ENCODE measurements at places on chromosomes 1 and 21.

DNA sequence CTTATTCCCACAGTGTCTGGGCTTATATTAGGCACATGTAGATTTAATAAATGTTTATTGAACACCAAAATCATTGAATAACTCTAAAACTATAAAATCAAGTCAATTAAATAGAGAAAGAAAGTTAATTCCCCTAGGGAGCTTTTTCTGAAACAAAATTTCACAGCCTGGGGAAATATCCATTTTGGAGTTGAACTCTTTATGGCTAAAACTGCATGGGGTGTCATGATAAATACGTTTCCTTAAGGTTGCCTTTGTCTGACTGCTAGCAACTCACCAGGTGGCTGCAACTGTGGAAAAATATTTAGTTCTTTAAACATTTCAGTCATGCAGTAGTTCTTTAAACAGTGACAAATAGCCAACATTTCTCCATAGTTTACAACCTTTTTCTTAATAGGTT, 496.1 kb downstream of the LRRIQ3 start:
- no peak for DNase-seq

DNA sequence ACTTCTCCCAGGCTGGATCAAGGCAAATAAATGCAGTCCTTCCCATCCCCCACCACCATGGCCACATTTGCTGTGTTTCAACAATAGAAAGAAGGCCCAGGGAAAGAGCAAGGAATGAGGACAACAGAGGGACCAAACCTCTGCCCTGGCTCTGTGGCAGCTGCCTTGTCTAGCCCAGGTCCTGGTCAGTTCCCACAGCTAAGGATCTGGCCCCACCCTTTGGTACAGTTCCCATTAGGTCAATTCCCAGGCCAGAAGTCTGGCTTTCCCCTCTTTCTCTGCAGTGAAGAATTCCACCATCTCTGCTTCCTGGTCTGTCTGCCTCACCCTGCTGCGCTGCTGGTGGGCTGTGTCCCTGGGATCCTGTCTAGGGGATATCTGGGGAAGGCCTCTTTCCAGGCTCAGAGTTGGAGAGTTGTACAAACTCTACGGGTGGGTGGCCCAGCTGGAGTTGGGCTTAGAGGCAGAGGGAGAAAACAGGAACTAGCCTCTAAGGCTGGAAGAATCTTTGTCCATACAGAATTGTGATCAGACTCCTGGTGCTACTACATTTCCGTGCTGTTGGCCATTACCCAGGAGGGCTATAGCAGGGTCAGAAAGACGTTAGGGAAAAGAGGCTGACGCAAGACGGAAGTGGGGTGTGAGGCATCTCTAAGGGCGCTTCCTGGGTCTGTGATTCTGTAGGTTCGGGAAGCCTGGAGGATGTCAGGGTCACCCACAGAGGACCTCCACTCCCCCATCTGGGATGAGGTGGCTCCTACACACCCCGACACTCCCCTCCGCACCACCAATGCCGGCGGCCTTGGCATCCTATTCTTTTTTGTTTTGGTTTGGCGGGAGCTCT, 953 bp upstream of the NDUFS2 start:
- DNase-seq = peak; percentile 74

DNA sequence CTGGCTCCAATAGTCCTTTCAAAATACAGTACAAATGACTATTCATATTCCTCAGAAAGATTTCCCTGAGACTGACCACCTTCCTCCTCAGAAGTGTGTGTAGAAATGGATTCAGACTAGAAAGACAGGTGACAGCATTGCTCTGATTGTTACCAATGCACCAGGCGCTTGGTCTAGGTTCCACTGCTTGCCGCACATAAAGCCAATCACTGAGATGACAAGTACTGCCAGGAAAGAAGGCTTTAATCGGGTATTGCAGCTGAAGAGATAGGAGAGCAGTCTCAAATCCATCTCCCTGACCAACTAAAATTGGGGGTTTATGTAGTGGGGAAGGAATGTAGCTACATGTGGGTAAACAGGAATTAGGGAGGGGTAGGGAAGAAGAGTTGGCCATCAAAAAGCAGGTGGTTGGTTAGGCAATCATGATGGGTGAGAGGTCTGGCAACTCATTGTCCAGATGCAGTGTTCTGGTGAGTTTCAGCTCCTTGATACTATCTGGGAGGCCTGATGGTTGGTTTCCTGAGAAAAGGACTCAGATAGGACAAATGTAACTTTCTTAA, 98.0 kb downstream of the KCNH1 start:
- no peak for DNase-seq

DNA sequence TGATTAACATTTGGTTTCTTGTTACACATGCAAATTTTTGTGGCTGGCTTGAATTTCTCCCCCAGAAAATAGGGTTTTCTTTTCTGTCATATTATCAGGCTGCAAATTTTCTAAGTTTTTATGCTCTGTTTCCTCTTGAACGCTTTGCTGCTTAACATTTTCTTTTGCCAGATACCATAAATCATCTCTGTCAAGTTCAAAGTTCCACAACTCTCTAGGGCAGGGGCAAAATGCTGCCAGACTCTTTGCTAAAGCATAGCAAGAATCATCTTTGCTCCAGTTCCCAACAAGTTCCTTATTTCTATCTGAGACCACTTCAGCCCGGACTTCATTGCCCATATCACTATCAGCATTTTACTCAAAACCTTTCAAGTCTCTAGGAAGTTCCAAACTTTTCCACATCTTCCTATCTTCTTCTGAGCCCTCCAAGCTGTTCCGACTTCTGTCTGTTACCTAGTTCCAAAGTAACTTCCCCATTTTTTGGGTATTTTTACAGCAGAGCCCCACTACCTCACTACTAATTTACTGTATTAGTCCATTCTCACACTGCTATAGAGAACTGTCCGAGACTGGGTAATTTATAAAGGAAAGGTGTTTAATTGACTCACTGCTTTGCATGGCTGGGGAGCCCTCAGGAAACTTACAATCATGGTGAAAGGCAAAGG, 486.9 kb upstream of the NCAM2 start:
- DNase-seq = no peak

DNA sequence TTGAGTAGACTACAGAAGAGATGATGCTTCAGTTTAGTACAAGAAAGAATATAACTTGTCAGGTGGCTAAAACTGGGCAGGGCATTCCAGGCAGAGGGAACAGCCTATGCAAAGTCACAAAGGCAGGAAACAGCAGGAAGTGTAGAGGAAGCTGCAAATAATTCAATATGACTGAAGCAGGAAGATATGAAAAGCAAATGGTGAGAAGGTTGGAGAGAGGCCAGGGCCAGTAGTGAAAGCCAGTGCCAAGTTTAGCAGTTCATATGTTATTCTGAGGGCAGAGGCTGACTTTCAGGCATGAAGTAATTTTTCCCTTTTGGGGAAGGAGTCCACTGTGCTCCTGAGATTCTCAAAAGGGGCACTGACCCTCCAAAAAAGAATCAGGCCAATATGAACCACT, 8.0 kb upstream of the YBX1 start:
- no peak for DNase-seq

GRCh38 chr1:97254731-97255463, 533.3 kb downstream of the PTBP2 start:
- DNase-seq = no peak

DNA sequence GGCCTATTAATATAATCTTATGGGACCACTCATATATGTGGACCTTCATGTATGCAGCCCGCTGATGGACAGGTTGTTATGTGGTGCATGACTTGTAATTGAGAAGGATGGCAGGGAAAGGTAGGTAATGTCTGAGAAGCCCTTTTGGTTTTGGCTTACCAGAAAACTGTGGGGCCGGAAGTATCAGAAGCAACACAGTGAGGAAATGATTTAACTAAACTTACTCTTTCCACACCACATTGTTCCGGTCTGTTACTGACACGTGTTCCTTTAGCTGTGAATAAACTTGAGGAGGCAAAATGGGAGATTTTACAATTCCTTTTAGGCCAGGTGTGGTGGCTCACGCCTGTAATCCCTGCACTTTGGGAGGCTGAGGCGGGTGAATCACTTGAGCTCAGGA, 32.4 kb downstream of the KIF1B start:
- DNase-seq = no peak

DNA sequence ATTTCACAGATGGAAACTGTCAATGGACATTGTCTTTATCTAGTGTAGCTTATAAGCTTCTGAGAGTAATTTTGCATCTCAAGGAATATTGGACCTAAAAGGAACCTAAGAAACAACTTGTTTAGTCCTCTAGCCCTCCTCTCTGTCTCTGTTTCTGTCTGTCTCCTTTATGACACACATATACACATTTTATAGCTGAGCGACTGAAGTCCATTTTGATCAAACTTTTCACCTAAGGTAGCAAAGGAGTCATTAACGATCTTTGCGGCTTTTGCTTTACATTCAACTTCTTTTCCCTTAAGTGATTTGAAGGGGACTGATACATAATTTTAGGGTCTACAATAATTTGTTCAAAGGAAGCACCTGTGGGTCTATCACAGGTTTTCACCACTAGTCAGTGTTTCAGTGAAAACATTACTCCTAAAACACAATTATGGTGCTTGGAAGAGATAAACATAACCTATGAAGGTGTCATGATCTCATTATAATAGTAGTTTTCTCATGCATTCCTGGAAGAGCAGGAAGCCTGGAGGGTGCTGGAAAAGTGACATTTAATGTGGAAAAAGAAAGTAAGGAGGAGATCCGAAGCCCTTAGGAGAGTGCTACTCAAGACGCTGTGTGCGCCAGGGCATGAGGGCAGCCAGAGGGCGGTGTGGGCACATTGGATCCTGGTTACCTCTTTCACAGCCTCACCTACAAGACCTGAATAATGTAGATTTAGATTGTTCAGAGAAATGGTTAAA, 248.6 kb downstream of the DNM3 start:
- DNase-seq = no peak

GRCh38 chr1:59543211-59543668, 246.3 kb downstream of the FGGY start:
- DNase-seq = no peak
